Fibroblast of the aortic adventitia (primary cell): ENCODE measurements at places on chromosomes 2 and 18. TPM values are rescaled to one million over a fixed set of nuclear protein-coding genes. Genes with fewer than 3 reads are reported as not detected.

- DNase-seq = no peak
Measured at GRCh38 chr2:163719331-163719730, 16.5 kb downstream of the FIGN start.

Gene KLHL30
- total RNA-seq = 0.09 and 0.33 TPM in 2 replicates

- DNase-seq = no peak
Measured at GRCh38 chr2:239548451-239548871, 147.6 kb upstream of the HDAC4 start.

- no peak for DNase-seq
Measured at GRCh38 chr2:172233987-172234715, 131.5 kb upstream of the DLX2 start.

GRCh38 chr2:128722489-128722888 lies 403.8 kb upstream of the HS6ST1 start:
- DNase-seq = no peak

DNA sequence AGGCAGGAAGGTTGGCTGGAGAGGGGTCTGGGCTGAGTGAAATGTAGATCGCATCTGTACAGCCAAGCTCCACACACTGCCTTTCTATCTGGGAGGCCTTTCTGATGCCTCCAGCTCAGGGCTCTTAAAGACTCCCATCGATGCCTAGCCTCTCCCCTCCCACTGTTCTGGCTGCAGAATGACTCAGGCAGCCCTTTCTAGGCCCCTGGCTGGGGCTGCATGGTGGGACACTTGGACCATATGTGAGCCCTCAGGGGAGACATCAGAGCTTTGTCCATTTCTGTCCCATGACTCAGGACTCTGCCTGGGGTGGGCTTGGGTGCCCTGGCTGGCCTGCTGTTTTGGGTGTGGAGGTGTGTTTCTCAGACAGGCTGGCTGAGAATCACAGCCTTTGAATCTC lies 101.3 kb downstream of the CELF4 start:
- DNase-seq = no peak

Gene ERMN
- total RNA-seq = 0.18 TPM in 1 of 2 replicates, not detected in the other

DNA sequence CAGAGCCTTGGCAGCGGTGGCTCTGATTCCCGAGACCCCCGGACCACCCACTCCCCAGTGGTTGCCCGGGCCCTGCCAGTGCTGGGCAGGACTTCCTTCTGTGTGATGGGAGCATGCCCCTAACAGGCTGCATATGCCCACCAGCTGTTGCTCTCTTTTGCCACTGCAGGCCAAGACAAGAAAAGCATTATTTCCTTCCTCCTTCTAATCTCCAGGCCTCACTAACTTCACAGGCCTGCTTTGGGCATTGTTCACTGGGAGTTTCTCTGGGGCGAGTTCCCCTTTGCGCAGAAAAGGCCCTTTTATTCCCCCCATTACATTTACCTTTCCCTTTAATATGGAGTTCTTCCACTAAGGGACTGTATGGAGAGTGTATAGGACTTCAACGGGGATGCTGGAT lies 249.1 kb upstream of the SIX2 start:
- no peak for DNase-seq

Gene RTN4
- 357 and 1,117 TPM in 2 replicates for total RNA-seq

GRCh38 chr2:10439185-10439879 lies 8.8 kb downstream of the ODC1 start:
- peak; percentile 46 for DNase-seq

GRCh38 chr18:44411976-44412375 lies 268.7 kb upstream of the SETBP1 start:
- no peak for DNase-seq

Gene TCF23
- total RNA-seq = 2.3 TPM in 1 of 2 replicates, not detected in the other

GRCh38 chr18:74702950-74703349 lies 105.3 kb downstream of the ZNF407 start:
- no peak for DNase-seq

GRCh38 chr2:144466637-144467036 lies 53.3 kb downstream of the ZEB2 start:
- no peak for DNase-seq

Gene FSIP2
- total RNA-seq = 0.98 and 1.6 TPM in 2 replicates

DNA sequence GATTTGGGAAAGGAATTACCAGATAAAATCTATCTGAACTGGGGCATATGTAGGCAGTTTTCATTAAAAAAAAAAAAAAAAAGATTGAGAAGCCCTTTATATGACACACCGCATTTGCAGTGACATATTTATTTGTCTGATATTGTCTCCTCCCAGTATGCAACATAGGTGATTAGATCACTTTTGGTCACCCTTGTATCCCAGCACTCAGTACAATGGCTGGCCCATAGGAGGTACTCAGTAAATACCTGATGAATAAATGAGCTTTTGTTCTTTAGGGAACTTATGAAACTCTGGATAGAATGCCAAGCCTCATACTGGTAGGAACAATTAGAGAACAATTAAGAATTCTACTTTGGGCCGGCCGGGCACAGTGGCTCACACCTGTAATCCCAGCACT lies 22.8 kb upstream of the E2F6 start:
- no peak for DNase-seq

DNA sequence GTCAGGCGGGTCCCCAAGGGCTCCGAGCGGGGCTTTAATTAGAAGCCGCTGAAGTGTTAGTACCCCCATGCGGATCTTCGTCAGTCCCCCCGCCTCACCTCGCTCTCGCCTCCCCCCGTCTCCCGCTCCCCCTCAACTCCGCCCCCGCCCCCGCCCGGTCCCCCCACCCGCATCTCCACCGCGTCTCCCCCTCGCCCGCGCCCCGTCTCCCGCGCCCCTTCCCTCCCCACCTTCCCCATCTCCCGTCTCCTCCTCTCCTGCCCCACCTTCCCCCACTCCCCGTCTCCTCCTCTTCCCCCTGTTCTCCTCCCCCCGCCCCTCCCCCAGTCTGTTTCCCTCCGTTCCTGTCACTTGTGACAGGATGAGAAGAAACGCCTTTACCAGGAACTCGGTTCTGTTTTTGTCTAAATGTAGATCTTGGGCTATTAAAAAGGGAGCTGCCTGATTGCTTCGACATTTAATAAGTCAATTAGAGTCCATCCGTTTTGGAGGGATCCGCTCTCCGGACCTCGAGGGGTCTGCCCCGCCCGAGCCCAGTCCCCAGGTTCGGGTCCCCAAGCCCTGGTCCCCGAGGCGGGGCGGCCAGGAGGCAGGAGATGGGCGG lies 969 bp upstream of the ALKAL2 start:
- DNase-seq = no peak

DNA sequence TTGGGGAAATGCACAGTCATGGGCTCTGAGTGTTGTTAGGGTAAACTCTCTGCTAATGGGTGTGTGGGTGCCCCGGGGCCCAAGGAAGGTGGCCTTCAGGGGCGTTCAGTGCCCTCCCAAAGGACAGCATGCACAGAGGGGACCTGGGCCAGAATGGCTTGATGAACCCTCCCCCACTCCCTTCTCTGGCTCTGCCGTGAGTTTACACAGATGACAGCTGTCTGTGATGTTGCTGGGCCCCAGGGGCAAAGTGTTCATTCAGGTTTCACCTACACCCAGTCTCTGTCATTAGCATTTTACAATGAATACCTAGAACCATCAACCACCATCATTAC lies 3.2 kb downstream of the NPPC start:
- no peak for DNase-seq

Gene CRYGD
- total RNA-seq = not detected in 2 replicates

GRCh38 chr18:65748321-65748720 lies 2.5 kb upstream of the CDH7 start:
- DNase-seq = no peak

DNA sequence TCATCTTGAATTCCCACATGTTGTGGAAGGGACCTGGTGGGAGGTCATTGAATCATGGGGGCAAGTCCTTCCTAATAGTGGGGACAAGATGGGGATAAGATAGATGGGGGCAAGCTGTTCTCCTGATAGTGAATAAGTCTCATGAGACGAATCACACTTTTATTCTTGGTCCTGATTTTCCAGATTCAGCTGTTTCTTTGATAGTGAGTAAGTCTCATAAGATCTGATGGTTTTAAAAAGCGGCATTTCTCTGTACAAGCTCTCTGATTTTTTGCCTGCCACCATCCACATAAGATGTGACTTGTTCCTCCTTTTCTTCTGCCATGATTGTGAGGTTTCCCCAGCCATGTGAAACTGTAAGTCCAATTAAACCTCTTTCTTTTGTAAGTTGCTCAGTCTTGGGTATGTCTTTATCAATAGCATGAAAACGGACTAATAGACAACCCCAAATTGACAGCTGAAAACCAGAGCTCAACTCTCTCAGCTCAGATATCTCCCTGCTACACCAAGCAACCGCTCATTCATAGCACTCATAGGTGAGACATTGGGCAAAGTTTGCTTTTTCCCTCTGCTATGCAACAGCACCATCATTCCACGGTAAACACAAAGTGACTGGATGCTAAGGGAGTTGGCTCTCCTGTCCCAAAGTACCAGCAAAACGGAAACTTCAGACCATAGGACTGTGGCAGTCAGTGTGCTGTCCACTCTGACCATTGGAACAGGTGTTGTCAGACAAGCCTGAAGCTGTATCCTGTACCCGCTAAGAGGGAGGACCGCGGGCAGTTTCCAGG lies 44.9 kb upstream of the TBC1D8 start:
- DNase-seq = no peak

Gene NT5DC4
- not detected in 2 replicates for total RNA-seq

DNA sequence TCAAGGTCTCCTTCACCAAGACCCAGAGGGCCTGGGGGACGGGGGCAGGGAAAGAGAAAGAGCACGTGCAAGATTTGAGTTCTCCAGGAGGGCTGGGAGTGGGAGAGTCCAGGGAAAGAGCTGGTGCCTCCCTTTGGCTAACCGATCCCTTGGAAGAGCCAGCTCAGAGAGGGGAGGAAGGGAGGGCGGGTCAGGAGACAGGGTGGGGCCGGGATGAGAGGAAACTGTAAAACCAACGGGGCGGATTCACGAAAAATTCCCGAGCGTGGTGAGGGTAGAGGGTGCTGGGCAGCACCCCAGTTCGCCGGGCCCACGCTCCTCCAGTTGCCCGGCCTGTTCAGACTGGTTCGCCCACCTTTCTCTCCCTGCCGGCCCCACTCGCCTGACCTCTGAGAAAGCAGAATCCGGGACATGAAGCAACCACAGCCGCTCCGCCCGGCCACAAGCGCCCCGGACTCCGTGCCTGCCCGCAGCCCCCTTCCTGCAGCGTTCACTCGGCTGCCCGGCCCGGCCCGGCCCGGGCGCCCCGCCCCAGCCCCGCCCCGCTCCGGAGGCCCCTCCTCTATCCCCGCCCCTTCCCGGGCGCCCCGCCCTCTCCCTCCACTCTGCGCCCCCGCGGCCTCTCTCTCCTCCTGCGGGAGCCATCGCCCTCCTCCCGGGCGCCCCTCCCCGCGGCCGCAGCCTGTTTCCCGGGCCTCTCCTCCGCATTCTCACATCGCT lies 230.9 kb upstream of the SMAD2 start:
- DNase-seq = peak; percentile 80

Gene PSMA8
- not detected in 2 replicates for total RNA-seq

Gene TMEM37
- total RNA-seq = not detected in 2 replicates

DNA sequence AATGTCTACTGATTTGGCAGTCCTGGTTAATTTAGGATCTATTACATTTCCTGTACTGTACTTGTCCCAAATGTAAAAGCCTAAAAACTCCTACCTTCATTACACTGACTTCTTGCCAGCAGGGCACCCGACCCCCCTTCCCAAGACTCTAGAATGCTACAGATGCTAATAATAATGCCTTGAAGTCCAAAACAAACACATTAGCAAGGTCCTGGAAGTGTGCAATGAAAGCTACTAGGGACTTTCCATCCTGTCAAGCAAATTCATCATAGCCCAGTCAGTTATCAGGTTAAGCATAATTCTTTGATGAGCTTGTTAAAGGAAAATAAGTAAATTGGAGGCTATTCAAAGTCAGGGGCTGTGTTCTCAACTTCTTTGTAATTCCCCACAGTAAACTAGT lies 115.3 kb upstream of the RBBP8 start:
- peak; percentile 59 for DNase-seq

Gene MAPK4
- total RNA-seq = under 0.01 TPM in 1 of 2 replicates, not detected in the other

DNA sequence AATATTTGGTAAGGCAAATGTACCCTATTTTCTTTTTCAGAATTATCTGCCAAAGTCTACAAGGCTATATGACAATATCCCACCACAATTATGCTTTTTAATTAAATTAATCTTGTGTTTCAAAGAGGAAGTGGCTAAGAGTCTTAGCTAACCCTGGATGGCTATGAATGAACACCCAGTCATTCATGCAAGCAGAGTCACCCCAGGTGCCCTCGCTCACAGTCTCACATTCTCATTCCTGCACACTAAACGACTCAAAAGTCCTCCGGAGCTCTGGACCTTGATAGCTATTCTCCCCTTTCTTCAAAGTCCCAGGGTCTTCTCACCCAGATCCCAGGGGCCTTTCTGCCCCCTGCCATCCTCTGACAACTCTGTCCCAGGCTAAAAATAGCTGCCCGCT lies 42.1 kb upstream of the MRPL19 start:
- DNase-seq = no peak

Gene EFR3B
- total RNA-seq = 0.99 and 1.1 TPM in 2 replicates

Gene STK11IP
- total RNA-seq = 11.7 and 12.3 TPM in 2 replicates

DNA sequence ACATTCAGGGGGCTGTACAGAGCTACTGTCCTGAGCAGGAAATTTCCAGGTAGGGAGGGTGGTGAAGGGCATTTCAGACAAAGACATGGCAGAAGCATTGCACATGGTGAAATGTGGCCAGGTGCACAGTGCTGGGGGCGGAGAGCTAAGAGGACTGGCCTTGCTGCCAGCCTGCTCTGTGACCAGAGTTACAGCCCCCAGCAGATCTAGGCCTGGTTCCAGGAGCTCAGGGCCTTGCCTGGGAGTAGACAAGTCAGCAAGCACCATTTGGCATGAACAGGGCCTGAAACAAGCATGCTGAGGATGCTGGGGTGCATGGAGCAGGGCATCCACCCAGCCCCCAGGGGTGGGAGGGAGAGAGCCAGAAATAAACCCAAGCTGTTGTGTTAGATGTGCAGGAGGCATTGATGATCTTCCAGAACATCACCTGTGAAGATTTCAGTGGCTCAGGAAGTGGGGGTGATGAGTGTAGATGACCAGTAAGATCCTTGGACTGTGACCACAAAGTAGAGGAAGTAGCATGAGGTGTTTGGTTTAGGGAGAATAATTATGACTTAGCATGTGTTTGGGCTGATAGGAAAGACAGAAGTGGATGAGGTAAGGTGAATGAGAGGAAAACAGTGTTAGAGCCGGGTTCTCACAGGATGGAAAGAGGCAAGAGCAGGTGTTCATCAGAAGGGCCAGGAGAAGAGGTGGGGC lies 61.1 kb downstream of the COA5 start:
- no peak for DNase-seq

- no peak for DNase-seq
Measured at GRCh38 chr2:16869711-16870110, 204.1 kb upstream of the CYRIA start.

Gene CYTIP
- total RNA-seq = 0.82 and 1.4 TPM in 2 replicates

Gene CPLX4
- 0.49 TPM in 1 of 2 replicates, not detected in the other for total RNA-seq
